ENCODE measurements at places on chromosomes 1 and 21.
A peak's percentile ranks its signal among the peaks of the same experiment; 100 is the strongest.

- DNase-seq, result no peak
Measured at GRCh38 chr1:108644984-108645383, 15.9 kb downstream of the HENMT1 start.

GRCh38 chr1:100622037-100622436 is 84.1 kb downstream of the GPR88 start:
- DNase-seq, result no peak

DNA sequence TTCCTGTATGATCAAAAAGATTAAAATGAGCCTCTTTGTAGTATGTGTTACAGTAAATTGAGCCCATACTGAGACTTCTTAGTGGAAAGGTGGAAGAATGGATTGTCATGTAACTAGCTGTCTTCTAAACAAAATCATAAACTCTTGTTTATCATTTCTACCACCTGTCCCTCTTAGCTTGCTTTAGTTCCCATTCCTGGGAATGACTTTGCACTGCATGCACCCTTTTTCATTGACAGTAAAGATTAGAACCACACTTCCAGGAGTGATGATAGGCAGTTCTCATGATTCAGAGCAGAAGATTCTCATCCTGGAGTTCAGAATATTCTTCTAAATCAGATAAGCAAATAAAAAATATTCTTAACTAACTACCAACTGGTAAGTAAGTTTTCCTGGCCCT is 28.0 kb downstream of the DENND2D start:
- no peak for DNase-seq

- DNase-seq, result peak; percentile 62
Measured at GRCh38 chr1:12658531-12659453, 14.9 kb downstream of the AADACL4 start.

- DNase-seq, result no peak
Measured at GRCh38 chr1:88610687-88611086, 73.4 kb upstream of the PKN2 start.

DNA sequence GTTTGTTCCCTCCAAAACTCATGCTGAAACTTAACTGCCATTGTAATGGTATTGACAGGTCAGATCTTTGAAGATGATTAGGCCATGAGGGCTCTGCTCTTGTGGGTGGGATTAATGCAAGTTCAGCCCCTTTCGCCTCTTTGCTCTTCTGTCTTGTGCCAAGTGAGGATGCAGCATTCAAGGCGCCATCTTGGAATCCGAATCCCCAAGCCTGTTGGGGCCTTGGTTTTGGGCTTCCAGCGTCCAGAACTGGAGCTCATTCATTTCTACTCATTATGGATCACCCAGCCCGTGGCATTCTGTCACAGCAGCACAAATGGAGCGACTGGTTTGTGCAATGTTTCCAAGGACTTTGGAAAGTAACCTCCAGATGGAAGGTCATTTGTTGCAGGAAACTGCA is 5.6 kb downstream of the TTC34 start:
- DNase-seq, result no peak

DNA sequence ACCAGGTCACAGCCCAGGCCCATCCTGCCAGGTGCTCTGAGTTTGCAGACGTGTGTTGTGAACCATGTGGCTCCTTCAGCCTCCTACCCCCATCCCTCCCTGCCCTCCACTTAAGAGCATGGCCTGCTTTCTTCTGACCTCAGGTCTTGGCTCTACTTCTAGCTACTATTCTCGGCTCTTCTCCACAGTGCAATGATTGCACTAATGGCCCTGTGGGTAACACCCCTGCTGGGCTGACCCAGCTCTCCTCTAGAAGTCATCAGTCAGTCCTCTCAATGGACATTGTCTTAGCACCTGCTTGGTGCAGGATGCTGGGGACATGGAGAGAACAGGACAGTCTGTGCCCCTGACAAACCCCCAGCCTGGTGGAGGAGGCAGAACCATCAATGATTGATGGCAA is 22.2 kb upstream of the IFFO2 start:
- no peak for DNase-seq

- no peak for DNase-seq
Measured at GRCh38 chr1:111921948-111922347, 67.5 kb downstream of the KCND3 start.

GRCh38 chr1:89037186-89037585 is 14.5 kb upstream of the GBP3 start:
- no peak for DNase-seq

DNA sequence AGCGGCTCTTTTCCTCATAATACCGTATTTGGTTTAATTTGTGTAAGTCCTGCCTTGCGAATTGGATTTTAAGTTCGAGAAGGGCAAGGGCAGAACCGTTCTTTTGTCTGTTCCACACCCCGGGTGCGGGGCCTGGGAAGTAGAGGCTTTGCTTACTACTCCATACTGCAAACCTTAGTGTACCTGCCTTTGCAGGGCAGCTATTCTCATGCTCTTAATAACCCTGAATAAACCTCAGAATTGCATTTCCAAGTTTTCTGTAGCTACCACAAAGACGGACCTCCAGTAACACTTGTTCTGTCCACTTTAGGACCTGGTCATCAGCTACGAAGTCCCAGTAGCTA is 657 bp upstream of the HNRNPU start:
- DNase-seq, result no peak

- no peak for DNase-seq
Measured at GRCh38 chr1:243739335-243740003, 110.6 kb downstream of the AKT3 start.

DNA sequence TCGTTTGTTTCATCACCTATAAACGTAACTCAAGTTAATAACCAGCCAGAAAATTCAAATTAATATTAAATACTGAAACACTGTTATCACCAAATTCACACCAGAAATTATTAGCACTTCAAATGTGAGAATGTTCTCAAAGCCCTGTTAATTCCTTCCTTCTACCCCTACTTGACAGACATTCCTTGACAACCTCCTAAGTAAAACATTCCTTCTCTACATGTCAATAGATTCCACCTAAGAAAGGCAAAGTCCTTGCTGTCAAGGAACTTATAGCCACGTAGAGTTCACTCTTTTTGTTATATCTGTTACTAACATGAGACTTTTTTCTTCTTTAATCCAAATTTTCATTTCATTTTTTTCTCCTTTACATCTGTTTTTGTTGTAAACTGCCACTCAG is 441.5 kb downstream of the SMYD3 start:
- DNase-seq, result no peak

DNA sequence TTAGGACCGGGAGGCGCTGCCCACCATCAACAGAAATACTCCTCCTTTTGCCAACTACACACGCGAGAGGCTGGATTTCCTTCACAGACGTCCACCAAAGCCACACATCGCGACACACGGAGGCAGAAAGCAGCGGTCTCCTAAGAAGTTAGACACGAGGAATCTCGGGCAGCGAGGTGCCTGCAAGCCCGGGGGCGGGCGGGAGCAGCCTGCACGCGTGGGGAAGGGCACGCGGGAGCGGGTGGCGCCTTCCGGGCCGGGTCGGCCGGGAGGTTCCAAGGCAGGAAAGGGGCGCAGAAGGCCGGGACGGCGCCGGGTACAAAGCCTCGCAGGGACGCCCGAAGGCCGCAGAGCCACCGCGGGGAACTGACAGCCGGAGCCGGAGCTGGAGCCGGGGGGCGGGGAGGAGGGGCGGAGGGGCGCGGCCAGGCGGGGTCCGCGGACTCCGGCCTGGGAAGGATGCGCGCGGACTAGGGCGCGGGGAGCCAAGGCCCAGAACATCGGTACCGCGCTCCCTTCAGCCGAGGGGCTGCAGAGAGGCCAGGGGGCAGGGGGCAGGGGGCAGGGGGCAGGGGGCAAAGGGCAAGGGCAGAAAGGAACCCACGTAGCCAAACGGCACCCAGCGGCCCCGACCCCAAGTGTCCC is 722 bp downstream of the NPHP4 start:
- no peak for DNase-seq

DNA sequence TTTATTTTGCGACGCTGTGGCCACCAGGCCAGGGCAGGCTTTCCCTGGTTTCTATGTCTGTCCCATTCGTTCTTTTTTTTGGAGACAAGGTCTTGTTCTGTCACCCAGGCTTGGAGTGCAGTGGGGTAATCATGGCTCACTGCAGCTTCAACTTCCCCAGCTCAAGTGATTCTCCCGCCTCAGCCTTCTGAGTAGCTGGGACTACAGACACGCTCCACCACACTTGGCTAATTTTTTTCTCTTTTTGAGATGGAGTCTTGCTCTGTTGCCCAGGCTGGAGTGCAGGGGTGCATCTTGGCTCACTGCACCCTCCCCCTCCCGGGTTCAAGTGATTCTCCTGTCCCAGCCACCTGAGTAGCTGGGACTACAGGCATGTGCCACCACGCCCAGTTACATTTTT is 43.4 kb upstream of the WNT4 start:
- DNase-seq, result no peak

GRCh38 chr1:26287033-26287711 is 7.3 kb downstream of the SH3BGRL3 start:
- DNase-seq, result no peak

DNA sequence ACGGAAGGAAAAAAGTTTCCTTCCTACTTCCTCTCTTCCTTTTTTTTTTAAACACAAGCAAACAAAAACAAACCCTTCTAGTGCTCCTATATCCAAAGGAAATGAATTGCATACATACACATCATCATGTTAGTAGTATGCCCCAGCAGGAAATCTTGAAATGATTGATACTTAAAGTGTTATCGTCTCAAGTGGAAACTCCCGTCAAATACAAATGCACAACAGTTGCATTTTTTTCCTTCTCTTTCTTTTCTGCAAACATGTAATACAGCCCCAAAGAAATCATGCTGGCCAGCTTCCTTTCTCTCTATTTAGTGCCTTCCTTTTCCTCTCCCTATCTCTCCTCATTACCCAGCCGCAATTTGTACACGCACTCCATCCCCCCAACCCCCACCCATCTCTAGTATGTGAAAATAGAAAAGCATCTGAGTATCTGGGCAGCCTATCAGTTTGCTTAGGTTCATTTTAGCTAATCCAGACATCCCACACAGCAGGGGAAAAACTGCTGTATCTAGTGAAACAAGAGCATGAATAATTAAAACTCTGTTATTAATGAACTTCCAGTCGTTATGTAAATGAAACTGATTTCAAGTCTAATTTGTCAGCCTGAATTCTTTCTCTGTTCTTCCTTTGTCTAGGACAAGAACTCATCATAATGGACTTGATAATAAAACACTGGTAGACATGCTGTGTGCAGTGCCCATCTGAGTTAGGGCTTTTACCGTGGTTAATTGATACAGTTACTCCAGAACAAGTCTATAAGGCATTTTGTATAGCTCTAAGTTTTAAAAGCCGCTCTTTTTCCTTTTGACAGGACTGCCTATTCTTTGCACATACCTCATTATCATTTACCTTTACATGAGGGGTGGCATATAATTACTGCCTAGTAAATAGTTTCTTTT is 336.5 kb upstream of the ADGRL2 start:
- DNase-seq, result no peak

GRCh38 chr1:229557913-229558414 is 543 bp downstream of the ABCB10 start:
- DNase-seq, result no peak

Measured in stimulated activated CD8-positive, alpha-beta memory T cell treated with anti-CD3 and anti-CD28 coated beads, Interleukin-7, amount 100 ng/mL, for 1 hour (primary cell).